Muscle of leg (tissue), 16 donors: ENCODE measurements at places on chromosomes 2 and 18. TPM values are rescaled to one million over a fixed set of nuclear protein-coding genes. Genes with fewer than 3 reads are reported as not detected.

The SPC25 gene
- 5.3 TPM for total RNA-seq

The LHCGR gene
- total RNA-seq = 0.44 TPM

The VWA3B gene
- 0.13 TPM for total RNA-seq

The SLC14A1 gene
- 1.3 TPM for total RNA-seq

The RAMP1 gene
- total RNA-seq = 41.5 TPM

The DLX1 gene
- total RNA-seq = 0.09 TPM

The AOX1 gene
- total RNA-seq = 1.9 TPM

The MZT2B gene
- 203 TPM for total RNA-seq

The NEU2 gene
- not detected for total RNA-seq

The COL4A3 gene
- total RNA-seq = under 0.01 TPM

The SEC11C gene
- total RNA-seq = 10.8 TPM

The GPATCH11 gene
- 7.4 TPM for total RNA-seq
